Karpas-422 (cell line): ENCODE measurements at places on chromosomes 16 and 17.
A peak's percentile ranks its signal among the peaks of the same experiment; 100 is the strongest.

DNA sequence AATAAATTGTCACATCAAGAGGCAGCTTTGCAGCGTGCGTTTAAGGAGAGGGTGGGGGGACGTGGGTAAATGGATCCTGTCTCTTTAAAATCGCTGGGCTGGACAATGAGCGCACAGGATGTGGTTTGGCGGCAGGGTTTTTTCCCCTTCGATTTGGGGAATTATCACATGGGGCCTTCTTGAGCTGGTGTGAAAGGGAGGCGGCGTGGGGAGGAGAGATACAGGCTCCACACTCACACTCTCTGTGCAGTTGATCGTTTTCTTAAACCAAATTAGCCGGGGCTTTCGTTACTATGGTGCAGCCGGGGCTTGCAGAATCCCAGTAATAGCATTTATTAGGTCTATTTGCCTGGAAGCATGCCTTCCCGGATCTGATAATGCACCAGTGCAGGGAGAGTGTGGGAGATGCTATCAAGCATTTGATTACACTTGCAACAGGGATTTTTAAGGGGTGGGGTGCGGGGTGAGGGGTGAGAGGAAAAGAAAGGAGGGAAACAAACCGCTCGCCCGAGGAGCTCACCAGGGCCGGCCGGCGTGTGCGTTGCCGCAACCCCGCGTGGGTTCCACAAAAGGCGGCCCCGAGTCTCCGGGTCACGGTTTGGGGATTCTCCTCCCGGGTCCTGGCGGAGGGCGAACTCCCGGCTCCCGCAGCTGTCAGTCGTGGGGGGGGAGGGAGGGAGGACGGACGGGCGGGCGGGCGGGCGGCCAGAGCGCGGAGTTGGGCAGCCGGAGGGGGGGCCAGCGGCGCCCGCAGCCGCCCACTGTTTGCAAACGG is 58.8 kb upstream of the GSE1 start:
- peak; percentile 66 for DNase-seq

DNA sequence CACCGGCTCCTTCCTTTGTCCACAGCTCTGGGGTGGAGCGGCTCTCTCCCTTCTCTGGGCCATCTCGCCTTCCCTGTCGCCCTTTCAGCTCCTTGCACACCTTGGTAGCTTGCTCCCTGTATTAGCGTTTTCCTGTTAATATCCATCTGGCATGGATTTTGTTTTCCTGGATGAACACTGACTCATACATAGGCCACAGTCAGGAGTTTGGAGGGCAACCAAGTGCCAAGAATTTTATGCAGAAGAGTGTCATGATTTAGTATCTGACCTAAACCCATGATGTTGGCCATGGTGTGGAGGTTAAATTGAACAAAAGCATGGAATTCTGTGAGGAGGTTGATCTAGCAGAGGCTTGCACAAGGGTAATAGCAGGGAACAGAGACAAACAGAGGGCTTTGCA is 180.9 kb downstream of the AIPL1 start:
- no peak for DNase-seq

DNA sequence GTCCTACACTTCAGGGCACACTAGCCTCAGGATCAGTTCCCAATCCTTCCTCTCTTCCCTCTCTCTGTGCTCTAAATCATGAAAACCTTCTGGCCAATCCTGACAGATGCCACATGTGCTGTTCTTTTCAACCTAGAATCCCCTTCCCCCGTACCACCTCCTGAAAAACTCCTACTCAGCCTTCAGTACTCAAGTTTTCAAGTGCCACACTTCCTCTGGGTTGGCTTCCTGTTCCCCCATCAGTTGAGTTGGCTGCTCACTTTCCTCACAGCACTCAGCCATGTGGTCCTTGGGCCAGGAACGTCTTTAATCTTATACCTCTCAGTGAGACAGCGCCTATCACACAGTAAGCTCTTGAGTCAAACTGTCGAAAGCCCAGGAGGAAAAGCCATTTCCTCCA is 3.3 kb downstream of the ASPHD1 start:
- no peak for DNase-seq

- no peak for DNase-seq
Observed at GRCh38 chr17:18957831-18958230, 5.9 kb downstream of the SLC5A10 start.

GRCh38 chr17:1995321-1995892 is 29.7 kb downstream of the RTN4RL1 start:
- no peak for DNase-seq

DNA sequence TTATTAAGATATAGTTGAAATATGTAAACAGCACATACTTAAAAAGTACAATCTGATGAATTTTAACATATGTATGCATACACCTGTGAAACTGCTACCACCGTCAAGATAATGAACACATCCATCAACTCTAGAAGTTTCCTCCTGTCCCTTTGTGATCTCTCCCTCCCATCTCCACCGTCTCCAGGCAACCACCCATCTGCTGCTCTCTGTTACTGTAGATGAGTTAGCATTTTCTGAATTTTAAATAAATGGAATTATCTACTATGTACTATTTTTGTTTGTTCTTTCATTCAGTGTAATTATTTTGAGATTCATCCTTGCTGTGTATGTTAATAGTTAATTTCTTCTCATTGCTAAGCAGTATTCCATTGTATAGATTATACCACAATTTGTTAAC is 40.2 kb upstream of the SMPD3 start:
- DNase-seq = no peak

GRCh38 chr16:29994600-29995323 is 655 bp downstream of the HIRIP3 start:
- no peak for DNase-seq

DNA sequence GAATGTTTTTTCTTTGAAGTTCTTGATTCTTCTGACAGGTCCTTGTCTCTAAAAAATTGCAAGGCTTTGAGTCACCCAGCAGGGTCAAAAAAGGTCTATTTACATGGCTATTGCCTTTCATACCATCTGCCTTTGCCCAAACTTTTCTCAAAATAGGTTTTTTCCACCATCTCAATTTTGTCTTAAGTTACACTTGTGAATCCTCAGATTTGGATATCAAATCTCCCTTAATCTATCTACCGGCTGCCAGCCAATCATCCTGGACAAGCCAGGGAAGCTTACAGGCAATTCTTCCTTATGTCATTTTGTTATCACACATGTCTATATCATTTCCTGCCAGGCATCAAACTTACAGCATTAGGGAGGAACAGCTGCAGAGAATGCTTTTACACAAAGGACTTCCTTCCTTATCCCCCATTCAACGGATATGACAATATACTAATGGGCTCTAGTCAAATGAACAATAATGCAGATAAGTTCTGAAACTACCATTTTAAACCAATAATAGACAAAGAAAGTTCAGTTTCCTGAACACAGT is 104.1 kb upstream of the CORO6 start:
- DNase-seq = peak; percentile 55

GRCh38 chr17:34451313-34451712 is 88.3 kb upstream of the CCL1 start:
- no peak for DNase-seq

DNA sequence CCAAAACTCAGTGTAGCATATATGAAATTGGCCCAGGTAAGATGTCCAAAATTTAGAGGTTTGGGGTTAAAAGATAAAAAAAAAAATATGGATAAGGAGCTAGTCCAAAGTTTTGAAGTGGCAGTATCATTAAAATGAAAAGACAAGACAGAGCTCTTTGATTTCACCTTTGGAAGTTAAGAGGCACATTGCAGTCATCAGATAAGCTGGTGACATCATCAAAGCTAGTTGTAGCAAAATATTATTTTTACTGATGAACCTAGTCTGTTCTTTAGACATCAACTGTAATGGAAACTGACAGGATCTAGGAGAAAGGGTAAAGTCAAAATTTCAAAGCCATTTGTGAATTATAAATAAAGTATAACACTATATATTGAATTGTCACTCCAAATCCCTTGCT is 603.7 kb upstream of the CDH8 start:
- DNase-seq = no peak

- peak; percentile 81 for DNase-seq
Observed at GRCh38 chr16:69187446-69188235, 677 bp downstream of the SNTB2 start.

GRCh38 chr17:12022310-12022709 is 1.6 kb downstream of the MAP2K4 start:
- DNase-seq = no peak

DNA sequence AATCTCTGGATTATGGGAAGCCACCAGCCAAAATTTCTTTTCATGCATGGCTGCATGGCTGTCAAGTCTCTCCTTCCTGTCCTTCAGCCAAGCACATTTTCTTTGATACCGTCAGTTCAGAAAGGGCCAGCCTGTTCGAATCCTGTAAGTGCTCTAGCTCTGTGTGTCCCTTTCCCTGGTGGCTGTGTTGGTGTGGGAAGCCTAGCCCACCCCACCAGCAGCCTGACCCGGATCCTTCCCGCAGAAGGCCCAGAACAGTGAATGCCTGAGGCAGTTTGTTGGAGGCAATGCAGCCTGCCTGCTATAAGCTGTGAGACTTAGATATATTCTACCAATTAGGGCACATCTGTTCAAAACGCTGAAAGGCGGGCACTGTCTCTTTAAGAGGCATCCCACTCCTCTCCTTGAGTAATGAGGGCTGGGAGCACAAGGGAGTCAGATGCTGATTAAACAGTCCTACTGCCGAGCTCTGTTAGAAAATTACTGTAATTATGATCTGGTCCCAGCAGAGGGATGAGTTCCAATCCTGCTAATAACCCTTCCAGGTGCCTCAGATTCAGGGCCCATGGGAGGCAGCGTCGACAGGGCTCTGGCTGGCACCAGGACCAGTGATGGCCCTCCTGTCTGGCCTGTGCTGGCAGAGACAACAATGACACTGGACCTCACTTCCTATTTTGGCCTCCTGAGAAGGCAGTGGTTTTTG is 18.4 kb downstream of the SNX11 start:
- no peak for DNase-seq

DNA sequence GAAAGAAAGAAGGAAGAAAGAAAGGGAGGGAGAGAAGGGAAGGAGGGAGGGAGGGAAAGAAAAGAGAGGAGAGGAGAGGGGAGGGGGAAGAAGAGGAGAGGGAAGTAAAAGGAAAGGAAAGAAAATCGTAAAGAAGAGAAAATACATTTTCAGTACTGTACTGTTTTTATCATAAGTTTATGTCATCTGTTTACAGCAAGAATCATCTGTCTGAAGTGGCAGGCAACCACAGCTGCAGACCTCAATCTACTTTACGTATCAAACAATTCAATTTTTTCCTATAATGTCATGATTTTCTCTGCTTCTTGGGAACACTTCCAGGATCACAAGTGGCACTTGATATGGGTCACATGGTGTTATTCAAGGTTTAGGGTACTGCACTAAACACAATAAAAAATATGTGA is 58.3 kb downstream of the USP32 start:
- no peak for DNase-seq

GRCh38 chr17:66073384-66073783 is 118.5 kb downstream of the CEP112 start:
- no peak for DNase-seq

GRCh38 chr17:50813583-50813982 is 21.8 kb upstream of the WFIKKN2 start:
- no peak for DNase-seq

DNA sequence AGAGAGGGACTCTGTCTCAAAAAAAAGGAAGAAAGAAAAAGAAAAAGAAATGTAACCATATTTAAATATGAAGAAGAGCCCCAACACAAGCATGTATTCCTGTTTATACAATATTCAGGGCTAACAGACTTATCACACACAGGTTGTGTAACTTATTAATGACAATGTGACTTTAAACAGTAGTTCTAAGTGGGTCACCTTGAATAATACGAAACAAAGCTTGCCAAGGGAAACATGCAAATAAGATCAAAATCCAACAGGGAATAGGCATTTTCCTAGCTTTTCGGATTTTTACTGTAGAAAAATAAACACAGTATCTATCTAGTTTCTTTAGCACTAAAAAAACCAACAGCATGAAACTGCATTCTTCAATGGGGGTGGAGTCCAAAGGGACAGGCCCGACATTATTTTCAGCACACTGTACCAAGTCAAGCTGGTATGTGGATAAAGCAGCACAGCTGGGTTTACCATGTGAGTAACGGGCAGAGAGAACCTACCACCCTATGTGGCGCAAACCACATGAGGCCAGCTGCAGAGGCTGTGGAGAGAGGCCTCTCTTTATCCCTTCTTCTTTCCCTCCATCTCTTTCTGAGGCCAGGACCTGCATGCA is 45.3 kb downstream of the TOM1L2 start:
- DNase-seq = no peak

- peak; percentile 45 for DNase-seq
Observed at GRCh38 chr17:381516-381915, 28.9 kb upstream of the RPH3AL start.

- peak; percentile 37 for DNase-seq
Observed at GRCh38 chr17:67335245-67335835, 31.0 kb downstream of the PSMD12 start.

- DNase-seq = peak; percentile 94
Observed at GRCh38 chr16:29807426-29808218, 1.3 kb downstream of the MAZ start.

GRCh38 chr17:78365561-78366108 is 5.8 kb upstream of the SOCS3 start:
- DNase-seq = no peak

DNA sequence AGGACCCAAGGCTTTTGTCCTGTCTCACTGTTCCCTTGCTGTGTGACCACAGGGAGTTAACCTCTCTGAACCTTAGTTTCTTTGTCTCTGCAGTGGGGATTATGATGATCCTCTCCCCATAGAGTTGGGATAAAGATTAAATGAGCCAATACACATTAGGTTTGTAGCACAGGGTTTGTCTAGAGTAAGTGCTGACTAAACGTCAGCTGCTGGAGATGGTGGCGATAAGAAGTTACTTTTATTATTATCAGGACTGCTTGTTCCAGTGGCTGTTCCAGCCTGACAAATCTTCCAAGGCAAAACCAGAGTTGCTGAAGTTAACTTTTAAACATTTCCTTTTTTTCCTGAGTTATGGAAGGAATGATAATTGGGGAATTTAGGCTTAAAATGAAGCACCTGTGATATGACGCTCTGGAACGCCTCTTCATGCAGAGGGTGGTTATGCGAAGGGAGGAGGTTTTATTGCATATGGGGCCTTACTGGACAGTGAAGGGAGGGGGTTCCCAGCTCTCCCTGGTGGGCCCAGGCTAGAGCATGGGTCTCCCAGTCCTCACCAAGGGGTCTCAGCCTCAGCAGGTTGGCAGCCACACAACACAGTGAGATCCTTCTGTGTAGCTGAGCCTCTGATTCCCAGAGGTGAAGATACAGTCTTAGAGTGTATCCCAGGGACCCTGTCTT is 35.8 kb downstream of the PLCG2 start:
- no peak for DNase-seq

GRCh38 chr17:2901582-2901981 is 105.3 kb downstream of the RAP1GAP2 start:
- no peak for DNase-seq

GRCh38 chr17:29294580-29294900 is 592 bp upstream of the NUFIP2 start:
- no peak for DNase-seq
